ENCODE measurements at places on chromosomes 11 and 22.

- DNase-seq, result no peak
Observed at GRCh38 chr22:29203488-29204454, 1.9 kb upstream of the EMID1 start.

DNA sequence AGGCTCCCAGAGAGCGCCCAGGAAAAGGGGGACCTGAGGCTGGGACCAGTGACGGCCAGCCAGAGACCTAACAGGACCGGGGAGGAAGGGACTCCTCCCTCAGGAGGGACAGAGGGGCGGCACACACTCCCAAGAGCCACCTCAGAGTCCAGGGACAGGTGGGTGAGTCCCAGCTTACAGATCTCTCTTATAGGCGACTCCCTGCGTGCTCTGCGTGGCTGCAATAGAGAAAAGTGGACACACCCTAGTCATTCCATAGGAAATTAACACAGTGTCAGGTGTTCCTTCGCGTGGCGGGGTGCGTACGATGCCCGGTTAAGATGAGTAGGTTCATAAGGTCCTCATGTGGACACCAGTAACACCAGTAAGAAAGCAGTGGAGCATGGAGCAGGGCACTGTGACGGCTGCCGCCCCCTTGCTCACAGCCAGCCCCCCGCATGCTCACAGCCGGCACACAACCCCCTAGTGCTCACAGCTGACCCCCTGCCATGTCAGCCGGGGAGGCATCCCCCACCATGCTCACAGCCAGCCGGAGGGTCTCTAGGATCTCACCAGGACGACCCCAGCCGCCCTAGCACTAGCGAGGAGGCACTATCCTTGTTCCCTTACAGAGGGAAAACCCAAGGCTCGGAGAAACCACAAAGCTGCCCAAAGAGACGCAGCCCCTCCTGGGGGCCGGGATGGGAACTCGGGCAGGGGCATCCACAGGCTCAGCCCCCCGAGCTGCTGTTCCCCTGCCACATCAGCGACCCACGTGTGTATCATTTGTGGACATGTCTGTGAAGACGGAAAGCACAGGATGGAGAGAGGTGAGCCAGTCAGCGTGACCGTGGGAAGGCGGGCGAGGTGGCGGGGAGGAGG lies 426.8 kb downstream of the TBC1D22A start:
- DNase-seq, result no peak

DNA sequence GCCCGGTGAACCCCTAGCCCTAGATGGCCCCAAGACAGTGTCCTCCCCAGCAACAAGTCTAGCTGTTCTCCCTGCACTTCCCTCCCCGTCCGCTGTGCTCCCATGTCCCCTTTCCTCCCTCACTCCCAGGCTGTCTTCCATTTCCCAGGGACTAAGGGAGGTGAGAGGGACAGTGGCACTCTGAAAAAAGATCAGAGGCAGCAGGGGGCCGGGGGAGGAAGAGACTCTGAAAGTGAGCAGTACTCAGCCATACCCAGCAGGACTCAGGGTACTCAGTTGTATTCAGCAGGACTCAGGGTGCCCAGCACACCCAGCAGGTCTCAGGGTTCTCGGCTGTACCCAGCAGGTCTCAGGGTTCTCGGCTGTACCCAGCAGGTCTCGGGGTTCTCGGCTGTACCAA lies 48.4 kb upstream of the THY1 start:
- DNase-seq, result no peak

GRCh38 chr11:113974741-113975470 lies at the start of gene HTR3A:
TSS of gene HTR3A (plus strand) at chr11:113975108. CDS start at chr11:113975326, 218 bp downstream.
- DNase-seq, result no peak

DNA sequence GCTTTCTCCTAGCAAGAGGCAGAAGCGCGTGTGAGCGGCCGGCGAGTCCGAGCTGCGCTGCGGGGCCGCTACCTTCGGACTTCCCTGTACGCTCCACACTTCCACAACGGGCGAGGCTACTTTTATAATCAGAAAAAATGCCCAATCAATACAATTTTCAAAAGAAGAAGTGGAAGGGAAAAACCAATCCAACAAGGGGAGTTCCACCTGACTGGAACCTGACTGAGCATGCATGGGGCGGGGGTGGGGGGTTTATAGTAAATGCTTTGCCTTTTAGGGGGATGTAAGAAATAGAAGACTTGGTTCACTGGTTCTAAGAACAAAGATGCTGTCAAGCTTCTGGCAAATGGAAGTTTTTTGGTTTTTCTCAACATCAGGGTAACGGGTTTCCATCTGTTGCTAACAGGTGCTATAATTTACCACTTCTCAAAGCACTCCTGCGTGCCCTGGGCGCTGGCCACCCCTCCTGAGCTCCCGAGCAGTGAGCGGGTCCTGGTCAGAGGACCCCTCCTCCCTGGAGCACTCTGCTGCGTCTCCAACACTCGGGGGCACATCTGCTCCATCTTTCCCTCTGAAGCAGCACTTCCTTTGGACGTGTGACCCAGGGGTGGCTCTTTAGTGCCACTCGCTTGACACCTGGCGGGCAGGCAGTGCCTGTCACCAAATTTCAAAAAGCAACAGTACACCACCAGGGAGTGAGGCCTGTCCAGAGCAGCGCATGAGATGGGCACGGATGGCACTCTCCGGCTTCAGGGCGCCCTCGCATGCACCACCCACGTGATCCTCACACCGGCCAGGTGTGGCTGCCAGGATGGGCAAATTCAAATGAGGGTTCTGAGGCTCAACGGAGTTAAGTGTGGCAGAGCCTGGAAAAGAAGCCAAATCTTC lies 21.6 kb upstream of the BID start:
- DNase-seq, result no peak

DNA sequence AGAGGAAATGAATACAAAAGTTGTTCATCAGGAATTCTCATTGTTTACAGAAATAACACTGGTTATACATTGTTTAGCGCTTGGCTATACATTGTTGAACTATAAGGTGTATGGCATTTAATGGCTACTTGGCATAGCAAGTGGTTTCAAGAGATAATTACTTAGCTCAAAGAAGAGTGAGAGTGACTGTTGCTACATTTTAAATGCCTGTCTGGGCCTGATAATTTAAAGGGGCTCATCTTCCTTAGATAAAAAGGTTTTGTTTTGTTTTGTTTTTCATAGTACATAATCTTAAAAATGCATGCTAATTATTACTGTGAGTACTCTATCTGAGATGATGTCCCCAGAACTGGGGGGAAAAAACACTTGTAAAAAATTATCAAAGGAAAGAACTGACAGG lies 1.5 kb upstream of the SMPD1 start:
- no peak for DNase-seq
